Putamen (tissue), 1 donor: ENCODE measurements at places on chromosomes 12 and 14.
A peak's percentile ranks its signal among the peaks of the same experiment; 100 is the strongest.

- no peak for DNase-seq
Measured at GRCh38 chr14:34014936-34015335, 64.1 kb upstream of the EGLN3 start.

DNA sequence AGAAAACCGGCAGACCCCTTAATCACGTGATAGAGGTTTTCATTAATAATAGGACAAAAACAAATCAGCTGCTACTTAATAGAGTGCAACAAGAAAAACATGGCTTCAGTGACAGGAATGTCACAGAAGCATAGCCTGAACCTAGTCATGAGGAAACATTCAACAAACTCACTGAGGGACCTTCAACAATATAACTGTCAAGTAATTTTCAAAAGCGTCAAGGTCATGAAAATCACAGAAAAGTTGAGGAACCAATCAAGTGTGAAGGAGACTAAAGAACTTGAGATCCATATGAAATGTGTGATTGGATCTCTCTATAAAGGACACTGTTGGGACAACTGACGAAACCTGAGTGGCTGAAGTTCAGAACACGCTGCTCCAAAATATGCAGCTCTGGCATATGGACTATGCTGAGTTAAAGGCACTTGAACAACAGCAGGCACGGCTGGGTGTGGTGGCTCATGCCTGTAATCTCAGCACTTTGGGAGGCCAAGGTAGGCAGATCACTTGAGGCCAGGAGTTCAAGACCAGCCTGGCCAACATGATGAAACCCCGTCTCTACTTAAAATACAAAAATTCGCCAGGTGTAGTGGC lies 16.3 kb downstream of the NDUFA12 start:
- no peak for DNase-seq

GRCh38 chr14:66228267-66228970 lies 257.8 kb upstream of the CCDC196 start:
- no peak for DNase-seq

GRCh38 chr12:24555730-24556129 lies 393.2 kb downstream of the BCAT1 start:
- DNase-seq: no peak

DNA sequence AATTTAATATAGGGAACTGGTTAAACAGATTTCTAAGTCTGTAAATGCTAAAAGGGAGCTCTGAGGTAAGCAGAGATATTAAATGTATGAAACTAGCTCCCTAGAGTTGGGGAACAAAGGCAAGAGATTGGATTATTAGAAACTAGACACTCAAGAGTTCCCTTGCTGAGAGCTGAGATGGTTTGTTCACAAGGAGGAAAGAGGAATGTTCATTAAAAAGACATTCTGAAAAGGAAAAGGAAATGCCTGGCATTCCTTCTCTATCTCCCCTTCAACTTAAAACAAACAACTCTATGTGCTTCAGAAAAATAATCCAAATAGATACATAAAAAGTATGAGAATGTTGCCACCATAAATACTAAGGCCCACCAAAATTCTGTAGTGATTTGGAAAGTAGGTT lies 73.7 kb downstream of the GALNT4 start:
- no peak for DNase-seq

GRCh38 chr12:110379197-110379596 lies 24.3 kb downstream of the ANAPC7 start:
- DNase-seq: no peak

DNA sequence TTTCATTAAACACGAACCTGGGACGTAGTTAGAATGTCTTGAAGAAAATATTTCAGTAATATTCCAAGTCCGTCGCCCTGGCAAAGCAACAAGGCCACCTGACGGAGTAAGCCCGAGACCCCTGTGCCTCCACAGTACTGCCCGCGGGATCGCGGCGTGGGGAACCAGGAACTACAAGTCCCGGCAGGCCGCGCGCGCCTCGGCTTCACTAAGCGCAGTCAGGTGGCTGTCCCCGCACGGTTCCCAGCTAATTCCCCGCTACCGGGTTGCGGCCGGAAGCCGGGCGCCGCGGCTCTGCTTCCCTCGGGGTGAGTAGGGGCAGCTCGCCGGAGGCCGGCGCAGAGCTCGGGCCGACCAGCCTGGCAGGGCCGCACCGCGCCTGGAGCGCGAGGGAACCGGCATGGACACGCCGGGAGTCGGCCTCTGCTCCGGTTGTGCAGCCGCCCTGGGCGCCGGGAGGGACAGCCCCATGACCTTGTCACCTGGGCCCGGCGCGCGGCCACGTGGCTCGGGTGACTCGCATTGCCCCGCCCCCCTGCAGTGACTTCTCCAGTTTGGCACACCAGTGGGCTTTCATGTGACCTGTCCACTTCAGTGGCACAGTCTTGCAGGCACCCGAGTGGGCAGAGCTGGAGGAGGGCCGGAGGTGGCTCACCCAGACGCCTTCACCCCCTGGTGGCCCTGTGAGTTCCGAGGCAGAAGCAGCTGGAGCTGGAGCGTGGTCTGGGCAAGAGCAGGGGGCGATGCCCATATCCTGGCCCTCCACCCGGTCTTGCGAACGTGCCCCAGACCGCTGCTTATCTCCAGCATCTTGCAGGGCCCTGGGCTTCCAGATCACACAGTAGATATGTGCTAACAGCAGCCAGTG lies at the start of gene ADCK1:
Gene ADCK1, plus strand, starts transcription at position 247 of the 868 bp plus-strand sequence. CDS start 18,870 bp downstream, outside the sequence.
- peak; percentile 88 for DNase-seq

GRCh38 chr12:129298921-129299320 lies 445.6 kb downstream of the GLT1D1 start:
- no peak for DNase-seq

GRCh38 chr12:11576104-11576503 lies 73.4 kb upstream of the ETV6 start:
- no peak for DNase-seq

GRCh38 chr12:53226815-53227214 lies 5.2 kb downstream of the RARG start:
- no peak for DNase-seq

GRCh38 chr12:94900496-94900895 lies 103.0 kb downstream of the NDUFA12 start:
- DNase-seq: no peak

- DNase-seq: no peak
Measured at GRCh38 chr12:90017316-90017715, 308.7 kb upstream of the ATP2B1 start.

GRCh38 chr12:4506430-4506829 lies 32.3 kb upstream of the RAD51AP1 start:
- no peak for DNase-seq

DNA sequence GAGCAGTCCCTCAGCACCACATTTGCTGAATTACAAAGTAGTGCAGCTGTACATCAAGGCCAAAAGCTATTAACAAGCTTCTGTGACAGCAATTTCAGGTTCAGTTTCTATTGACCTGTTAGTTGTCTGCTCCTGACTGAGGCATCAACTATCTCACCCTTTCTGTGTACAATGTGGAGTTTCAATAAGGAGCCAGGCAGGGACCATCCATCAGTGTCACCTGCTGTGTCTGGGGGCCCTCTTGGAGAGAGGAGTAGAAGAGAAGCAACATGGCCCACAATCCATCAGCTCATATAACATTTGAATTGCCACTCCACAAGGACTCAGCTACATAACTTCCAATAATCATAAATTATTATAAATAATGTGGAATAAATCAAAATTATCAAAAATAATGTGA lies 72.3 kb upstream of the CCDC196 start:
- no peak for DNase-seq

- DNase-seq: no peak
Measured at GRCh38 chr12:96193725-96194575, at the start of gene ELK3. ELK3 (plus strand) TSS chr12:96194375.

GRCh38 chr12:13179211-13180074 lies 17.1 kb upstream of the EMP1 start:
- no peak for DNase-seq

GRCh38 chr14:95183082-95183481 lies 25.8 kb upstream of the DICER1 start:
- no peak for DNase-seq

- no peak for DNase-seq
Measured at GRCh38 chr14:36065831-36066230, 110.7 kb downstream of the PTCSC3 start.

- no peak for DNase-seq
Measured at GRCh38 chr14:66041582-66041981, 444.6 kb upstream of the CCDC196 start.

DNA sequence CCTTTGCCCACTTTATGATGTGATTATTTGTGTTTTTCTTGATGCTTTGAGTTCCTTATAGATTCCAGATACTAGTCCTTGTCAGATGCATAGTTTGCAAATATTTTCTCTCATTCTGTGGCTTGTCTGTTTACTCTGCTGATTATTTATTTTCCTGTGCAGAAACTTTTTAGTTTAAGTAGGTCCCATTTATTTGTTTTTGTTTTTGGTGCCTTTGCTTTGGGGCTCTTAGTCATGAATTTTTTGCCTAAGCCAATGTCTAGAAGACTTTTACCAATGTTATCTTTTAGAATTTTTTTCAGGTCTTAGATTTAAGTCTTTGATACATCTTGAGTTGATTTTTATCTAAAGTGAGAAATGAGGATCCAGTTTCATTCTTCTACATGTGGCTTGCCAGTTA lies 667.3 kb downstream of the SLC16A7 start:
- no peak for DNase-seq

GRCh38 chr12:28611115-28611435 lies 420.8 kb downstream of the CCDC91 start:
- no peak for DNase-seq

- no peak for DNase-seq
Measured at GRCh38 chr12:42767326-42767954, 177.9 kb upstream of the PRICKLE1 start.

DNA sequence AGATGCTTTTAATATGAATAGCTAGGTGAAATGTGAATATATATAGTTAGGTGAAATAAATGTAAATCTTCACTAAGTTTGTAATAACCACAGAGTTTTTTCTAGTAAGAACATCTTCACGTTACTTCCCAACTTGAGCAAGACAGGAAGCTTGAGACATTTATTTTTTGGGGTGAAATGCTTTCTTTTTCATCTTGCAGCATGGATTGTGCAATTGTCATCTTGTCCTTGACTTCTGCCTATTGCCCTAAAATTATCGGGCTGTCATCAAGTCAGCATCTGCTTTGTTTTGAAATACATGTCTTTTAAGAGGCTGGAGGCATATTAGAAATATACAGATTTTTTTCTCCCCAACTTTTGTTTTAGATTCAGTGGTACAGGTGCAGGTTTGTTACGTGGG lies 433.9 kb downstream of the PCNX1 start:
- no peak for DNase-seq

DNA sequence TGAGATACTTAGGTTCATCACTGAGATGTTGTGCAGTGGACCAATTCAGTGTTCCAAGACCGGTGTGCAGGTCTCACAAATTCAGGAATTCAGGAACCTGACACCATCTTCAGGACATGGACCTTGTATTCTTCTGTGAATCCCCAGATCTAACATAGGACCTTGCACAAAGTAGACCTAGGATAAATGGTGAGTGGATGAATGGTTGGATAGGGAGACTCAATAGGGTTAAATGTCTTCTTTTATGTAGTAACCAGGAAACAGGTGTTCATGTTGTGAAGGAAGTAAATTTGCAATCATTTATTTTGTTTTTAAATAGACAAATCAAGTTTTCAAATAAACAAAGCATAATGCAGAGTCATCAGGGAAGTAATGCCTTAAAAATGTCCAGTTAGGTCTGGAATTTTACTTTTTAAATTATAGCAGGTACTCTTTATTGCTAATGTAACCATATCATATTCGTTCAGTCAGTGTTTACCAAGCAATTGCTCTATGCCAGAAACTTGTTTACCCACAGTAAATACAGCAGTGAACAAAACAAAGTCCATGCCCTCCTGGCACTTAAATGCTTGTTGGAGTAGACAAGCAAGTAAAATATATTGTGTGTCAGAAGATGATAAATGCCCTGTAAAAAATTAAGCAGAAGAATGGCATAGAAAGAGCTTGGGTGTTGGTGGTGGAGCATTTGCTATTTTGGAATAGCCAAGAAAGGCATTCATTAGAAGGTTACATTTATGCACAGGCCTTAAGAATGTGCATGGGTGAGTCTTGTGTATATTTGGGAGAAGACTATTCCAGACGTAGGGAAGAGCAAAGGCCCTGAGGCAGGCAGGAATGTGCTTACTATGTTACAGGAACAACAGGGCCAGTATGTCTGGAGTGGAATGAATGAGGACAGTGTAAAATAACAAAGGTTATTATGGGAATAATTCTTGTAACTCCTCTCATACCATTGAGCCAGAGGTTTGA lies 26.3 kb downstream of the RXYLT1 start:
- DNase-seq: no peak

DNA sequence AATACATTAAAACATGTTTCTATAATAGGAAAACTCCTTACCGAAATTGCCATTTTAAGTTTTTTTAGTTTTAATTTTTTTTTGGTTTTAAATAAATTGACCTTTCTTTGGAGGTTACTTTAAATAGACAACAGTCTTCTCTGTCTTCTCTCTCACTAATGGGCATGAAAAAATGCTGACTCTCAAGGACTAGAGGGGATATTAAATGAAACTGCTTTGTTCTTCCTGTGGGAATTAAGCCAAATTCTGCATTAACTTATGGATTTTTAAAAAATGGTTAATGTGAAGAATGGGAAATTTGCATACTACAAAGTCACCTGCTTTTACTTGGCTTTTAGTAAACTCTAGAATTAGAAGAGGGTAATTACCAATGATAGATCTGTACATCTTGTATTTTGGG lies 378.9 kb downstream of the TMTC2 start:
- no peak for DNase-seq

- DNase-seq: no peak
Measured at GRCh38 chr12:43290836-43291235, 261.2 kb downstream of the ADAMTS20 start.

- no peak for DNase-seq
Measured at GRCh38 chr12:70721216-70721615, 84.0 kb upstream of the PTPRB start.

DNA sequence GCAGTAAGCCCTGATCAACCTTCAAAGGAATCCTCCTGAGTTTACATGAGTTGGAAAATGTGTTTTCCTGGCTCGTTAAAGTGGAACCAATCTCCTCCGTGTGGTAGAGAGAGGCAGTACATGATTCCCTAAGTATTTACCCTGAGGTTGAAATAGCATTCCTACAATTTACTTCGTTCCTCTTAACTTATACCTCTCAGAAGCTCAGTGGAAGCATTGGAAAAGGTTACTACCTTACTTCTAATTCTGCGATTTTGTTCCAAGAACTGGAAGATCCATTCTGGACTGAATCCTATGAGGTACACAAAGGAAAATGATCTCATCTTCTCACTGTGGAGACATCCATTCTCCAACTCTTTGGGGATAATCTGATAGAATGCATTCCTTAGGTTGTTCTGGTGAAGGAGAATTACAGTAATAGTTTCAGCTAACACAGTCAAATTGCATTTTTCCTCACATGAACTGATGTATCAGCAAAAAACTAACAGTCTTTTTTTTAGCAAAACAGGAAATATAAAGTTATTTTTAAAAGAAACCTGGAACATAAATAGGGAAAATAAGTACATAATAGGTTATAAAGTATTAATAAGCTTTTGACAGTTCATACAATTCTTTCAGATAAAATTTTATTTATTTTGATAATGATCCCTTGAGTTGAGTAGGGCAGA lies 475.6 kb downstream of the PDZRN4 start:
- no peak for DNase-seq

DNA sequence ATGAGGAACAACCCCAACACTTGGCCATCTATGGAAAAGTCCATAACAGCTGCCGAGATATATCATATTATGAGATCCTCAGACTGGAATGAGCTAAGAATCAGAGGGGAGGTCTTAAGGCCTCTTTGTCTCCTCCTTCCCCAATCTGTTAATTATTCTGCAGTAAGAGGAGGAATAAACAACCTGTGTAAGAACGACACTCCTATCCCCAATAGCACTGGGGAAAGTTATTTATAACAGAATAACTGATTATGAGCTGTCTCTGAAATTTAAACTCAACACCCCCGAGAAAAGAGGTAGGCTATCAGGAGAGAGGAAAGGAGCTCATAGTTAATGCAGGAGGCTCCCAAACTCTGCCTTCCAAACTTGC lies 68.0 kb downstream of the NIN start:
- DNase-seq: no peak
